ENCODE measurements at places on chromosomes 3 and 15. TPM values are rescaled to one million over a fixed set of nuclear protein-coding genes. Genes with fewer than 3 reads are reported as not detected.

The TMCO5A gene
- total RNA-seq, result not detected

The THAP10 gene
- 2.2 TPM for total RNA-seq

The CHRNA7 gene
- total RNA-seq, result 1.5 TPM

The NMNAT3 gene
- 2.0 TPM for total RNA-seq

The CCDC13 gene
- total RNA-seq, result not detected

The DLL4 gene
- not detected for total RNA-seq

The CCNDBP1 gene
- 37.9 TPM for total RNA-seq

The ARL14 gene
- not detected for total RNA-seq

The IL5RA gene
- total RNA-seq, result not detected

The ATP2C1 gene
- 79.8 TPM for total RNA-seq

The C3orf80 gene
- not detected for total RNA-seq

The ZNF660 gene
- 5.3 TPM for total RNA-seq

The SLC51A gene
- not detected for total RNA-seq

The GHSR gene
- total RNA-seq, result not detected

The PLA2G4E gene
- not detected for total RNA-seq

DNA sequence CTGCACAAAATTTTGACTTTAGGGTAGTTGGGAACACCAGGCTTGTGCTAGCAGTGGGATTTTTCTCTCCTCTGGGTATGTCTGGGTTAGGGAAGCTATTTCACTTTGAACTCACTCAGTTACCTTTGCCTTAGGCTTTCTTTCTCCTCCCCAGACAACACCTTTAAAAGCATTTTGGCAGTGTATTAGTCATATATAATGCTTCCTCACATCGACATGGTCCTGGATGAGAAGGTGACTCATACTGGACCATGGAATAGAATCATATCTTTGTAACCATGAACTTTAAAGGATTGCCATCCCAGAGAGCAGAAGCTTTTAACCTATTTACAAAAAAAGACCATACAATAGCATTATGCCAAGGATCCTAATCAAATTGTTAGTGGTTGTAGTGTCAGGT, 2.7 kb downstream of the RYR3 start:
- DNase-seq, result no peak

- DNase-seq, result no peak
Observed at GRCh38 chr15:63971904-63972303, 74.4 kb downstream of the DAPK2 start.

DNA sequence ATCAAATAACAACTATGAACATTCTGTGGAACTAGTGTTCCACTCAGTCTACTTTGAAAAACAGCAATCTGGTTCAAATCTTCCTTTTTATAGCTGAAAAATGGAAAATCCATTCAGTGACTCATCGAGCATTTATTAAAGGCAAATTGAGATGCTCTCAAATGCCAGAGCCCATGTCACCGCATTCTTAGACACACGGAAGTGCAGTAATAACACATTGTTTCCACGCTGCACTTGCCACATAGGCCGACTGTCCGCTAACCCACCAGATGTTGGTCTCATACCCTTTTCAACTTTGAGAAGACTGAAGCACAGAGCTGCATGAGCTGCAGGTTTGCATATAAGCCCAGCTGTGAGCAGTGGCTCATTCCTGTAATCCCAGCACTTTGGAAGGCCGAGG, 95.9 kb downstream of the TMEM266 start:
- DNase-seq, result no peak

GRCh38 chr3:55556619-55557537, 69.8 kb upstream of the WNT5A start:
- no peak for DNase-seq

DNA sequence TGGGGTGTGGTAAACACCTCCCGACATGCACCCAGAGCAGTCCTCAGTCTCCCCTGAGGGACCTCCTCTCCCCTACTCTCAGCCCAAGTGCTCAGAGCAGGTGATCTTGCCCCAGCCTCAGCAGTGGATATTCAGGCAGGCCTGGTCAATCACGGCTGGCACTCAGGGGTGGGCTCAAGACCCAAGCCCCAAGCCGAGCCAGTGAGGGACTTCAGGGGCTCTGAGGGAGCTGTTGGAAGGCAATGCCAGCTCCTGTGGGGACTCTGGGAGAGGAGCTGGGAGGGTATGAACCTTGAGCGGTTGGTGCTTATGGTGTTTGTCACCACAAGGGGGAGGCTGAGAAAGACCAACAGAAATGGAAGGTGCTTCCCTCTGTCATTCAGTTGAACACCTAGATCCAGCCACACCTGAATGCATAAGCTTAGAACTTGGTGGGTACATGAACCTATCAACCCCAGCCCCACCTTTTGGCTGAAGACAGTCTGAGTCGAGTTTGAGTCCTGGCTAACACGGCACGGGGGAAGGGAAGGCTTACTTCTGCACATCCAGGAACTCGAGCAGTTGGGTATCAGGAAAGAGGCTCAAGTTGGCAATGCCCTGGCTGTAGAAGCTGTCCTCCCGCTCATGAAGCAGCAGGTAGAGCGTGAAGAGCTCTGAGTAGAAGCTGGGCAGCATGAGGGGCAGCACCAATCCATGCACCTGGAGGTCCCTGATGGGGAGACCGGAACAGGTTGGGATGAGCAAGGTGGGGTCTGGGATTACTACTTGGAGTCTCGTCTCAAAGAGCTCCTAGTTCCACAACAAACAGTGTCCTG, 19.2 kb downstream of the ALS2CL start:
- DNase-seq, result peak; percentile 67

- no peak for DNase-seq
Observed at GRCh38 chr15:39419651-39420050, 161.2 kb upstream of the THBS1 start.

DNA sequence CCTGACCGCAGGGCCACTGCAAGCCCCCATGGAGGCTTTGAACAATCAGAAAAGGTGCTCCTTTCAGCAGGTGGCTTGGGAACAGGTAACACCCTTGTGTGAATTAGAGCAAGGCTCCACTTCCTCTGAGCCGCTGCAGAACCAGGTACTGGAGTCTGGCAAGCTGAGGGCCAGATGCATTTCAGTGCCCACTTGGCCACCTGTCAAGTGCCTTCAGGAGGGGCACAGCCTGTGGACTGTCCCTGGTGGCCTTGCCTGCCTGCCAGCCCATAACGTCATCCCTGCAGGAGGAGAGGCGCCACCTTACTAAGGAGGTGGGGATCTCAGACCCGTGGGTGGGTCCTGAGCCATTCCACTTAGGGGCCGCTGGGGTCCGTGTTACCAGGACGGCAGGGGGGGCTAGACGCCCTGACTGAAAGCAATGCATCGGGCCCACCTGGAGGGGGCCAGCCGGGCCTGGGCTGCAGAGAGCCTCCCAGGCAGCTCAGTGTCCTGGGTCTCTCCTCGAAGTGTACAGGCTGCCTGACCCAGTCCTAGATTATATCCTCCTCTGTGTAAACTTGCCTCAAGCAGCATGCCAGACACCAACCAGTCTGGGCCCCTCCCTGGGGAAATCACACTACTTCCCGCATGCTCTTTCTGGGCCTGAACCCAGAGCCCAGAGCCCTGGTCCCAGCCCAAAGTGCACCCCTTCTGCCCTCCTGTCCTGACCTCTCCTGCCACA, 16.1 kb downstream of the SPTBN5 start:
- no peak for DNase-seq

DNA sequence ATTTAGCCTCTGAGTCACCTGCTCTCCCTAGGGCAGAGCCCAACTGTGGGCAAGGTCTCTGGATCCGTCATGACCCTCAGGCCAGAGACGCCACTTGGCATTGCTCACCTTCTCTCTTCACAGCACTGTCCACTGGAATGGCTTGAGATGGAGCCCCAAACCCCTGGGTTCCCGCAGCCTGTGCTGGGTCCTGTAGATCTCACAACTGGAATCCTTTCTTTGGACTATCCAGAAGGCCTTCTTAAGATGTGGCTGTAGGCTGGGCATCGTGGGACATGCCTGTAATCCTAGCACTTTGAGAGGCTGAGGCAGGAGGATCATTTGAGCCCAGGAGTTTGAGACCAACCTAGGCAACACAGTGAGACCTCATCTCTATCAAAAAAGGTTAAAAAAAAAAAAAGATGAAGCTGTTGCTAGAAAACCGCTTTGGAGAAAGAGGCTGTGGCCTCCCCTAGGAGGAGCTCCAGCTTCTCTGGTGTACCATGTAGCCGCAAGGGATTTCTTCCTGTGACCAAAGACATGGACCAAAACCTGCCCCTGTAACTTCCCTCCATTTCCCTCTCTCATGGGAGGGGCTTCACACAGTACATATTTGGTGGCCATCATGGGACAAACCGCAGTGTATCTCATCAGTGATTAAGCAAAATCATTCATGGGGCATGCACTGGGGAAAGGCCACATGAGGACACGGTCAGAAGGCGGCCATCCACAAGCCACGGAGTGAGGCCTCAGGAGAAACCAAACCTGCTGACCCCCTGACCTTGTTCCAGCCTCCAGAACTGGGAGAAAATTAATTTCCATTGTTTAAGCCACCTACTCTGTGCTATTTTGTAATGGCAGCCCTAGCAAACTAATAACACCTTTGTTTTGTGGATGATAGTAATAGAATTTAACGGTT, 23.3 kb upstream of the BUB1B start:
- DNase-seq, result no peak

GRCh38 chr15:80563372-80563997, 131.6 kb upstream of the ABHD17C start:
- no peak for DNase-seq

- no peak for DNase-seq
Observed at GRCh38 chr3:33211444-33211843, 7.2 kb downstream of the SUSD5 start.

DNA sequence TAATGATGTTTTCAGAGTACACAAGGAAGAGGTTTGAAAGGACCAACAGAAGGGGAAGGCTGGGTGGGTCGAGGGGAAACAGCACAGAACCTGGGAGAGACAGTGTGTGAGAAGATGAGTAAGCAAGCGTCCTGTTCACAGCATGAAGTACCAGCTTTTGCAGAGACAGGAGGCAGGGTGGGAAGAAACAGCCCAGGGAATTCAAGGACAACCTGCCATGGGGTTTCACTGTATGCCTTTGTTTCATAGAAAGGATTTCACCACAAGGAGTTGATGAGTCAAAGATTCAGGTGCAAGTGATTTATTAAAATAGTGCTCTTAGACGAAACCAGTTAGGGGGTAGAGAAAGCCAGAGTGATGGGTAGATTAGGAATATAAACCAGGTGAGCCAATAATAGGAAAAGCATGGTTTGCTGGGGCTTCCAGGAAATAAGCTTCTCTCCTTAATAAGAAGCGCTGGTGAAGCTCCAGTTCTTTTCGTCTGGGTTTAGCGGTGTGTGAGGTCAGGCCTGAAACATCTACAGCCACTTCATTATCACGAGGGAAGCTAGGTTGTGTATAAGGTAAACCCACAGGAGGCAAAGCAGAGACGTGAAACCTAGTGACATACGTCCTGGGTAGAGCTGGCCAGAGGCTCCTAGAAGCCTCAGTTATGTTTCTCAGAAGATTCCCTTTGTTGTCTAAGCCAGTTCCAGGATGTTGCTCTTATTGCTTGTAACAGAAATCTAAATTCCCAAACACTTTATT, 3.9 kb downstream of the HHLA2 start:
- no peak for DNase-seq

GRCh38 chr3:94548581-94549316, 485.9 kb downstream of the NSUN3 start:
- DNase-seq, result no peak

GRCh38 chr3:119288669-119289403, 5.3 kb upstream of the ARHGAP31 start:
- DNase-seq, result peak; percentile 27

DNA sequence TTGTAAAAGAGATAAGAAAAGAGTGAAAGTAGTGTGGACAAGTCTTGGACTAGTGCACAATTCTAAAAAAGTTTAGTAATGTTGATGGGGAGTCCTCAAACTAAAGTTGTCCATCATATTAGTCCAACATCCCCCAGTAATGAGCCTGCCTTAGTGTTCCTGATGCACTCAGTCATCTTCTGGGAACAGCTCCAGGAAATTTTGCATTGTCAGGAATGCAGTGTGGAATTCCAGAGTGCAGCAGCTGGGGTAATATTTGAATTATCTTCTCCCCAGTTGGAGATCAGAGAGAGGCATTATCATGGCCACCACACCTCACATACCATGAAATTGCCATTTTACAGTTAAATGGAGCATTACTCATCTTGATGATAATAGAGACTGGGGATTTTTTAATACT, 528.8 kb upstream of the NAALADL2 start:
- no peak for DNase-seq

DNA sequence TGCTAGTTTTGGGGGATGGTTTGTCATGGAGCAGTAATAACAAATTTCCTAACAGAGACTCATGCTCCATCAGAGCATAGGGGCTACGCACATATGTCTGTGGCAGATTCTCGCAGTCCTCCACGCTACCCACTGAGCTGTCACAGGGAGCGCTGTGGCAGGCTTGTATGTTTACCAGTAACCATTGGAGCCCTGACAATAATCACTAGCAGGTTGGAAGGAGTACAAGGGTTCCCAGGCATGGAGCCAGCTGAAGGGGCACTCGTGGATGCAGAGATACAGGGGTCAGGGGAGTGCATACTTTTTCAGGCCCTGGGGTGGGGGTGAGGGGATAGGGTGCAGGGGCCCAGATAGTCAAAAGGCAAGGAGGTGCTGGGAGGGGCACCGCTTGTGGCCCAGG, 7.9 kb upstream of the GP9 start:
- DNase-seq, result no peak

GRCh38 chr15:98712845-98713584, 64.7 kb downstream of the IGF1R start:
- no peak for DNase-seq

- no peak for DNase-seq
Observed at GRCh38 chr3:11611341-11611799, 32.3 kb downstream of the VGLL4 start.

DNA sequence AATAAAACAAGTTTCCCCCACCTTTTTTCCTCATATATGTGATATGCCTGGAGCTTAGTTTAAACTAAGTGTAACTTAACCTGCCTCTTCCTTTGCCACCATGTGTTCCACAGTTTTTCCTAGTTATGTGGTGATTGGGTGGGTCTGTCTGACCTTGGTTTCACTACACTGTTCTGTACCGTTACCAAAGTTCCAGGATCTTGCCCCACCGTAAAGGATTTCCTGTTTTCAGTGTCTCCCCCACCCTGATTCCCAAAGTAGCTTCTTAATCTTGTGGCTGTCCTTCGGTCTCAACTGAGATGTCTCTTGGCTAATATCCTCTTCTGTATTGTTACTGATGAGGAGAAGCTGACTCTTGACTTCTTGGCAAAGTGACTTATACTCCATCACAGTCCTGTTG, 6.4 kb upstream of the MGA start:
- no peak for DNase-seq

DNA sequence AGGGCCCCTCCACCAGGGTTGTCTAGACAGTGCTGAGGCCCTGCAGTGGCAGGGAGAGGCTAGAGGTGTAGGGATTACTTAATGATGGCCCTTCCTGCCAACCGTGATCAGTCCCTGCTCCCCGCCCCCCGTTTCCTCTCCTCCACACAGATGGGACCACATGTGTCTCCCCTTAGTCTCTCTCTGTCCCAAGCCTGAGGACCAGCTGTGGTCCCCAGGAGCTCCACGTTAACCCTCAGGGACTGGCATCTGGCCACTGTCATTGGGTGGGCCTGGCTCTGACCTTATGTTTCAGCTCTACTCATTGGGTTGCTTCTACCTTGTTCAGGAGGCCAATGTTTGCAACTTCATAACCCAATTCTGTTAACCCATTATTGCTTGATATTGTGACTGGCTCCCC, 6.0 kb upstream of the ALPK3 start:
- DNase-seq, result peak; percentile 54

Measured in chondrocyte (in vitro differentiated cells).